ENCODE measurements at places on chromosomes 6 and 20.
A peak's percentile ranks its signal among the peaks of the same experiment; 100 is the strongest.

DNA sequence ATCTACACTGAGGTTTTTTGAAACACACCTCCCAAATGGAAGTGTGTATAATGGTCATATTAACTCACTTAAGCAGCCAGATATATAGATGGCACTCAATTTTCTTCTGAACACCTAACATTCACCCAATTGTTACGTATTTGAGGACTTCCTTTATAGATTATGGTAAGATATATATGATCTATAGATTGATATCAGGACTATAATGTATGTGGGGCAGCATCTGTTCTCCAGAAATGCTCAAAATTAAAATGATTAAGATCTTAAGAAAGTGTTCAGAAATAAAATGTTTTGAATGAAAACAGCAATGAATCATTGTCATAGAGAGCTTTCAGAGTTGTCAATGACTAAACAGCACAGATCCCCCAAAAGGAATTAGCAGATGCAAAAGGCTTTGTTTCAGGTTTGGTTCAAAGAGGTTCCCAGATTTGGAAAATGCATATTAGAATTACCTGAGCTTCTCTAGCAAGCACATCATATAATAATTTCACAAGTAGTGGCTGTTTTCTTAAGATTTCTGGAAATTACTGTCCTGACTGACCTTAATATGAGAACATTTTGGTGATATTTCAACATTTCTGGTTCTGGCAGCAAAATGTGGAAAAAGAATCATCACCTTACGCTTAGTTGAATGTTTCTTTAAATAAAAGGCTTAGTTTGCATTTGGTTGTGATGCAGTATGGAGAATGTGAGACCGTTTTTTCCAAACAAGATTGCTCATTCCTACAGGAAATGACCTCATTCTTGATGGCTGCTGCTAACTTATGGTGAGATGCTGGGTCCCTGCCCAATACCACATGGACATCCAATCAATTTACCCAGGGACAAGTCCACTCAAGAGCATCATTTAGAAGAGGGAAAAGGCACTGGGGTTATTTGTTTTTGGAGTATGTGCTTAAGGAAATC is 31.5 kb downstream of the TRAF3IP2 start:
- no peak for DNase-seq

DNA sequence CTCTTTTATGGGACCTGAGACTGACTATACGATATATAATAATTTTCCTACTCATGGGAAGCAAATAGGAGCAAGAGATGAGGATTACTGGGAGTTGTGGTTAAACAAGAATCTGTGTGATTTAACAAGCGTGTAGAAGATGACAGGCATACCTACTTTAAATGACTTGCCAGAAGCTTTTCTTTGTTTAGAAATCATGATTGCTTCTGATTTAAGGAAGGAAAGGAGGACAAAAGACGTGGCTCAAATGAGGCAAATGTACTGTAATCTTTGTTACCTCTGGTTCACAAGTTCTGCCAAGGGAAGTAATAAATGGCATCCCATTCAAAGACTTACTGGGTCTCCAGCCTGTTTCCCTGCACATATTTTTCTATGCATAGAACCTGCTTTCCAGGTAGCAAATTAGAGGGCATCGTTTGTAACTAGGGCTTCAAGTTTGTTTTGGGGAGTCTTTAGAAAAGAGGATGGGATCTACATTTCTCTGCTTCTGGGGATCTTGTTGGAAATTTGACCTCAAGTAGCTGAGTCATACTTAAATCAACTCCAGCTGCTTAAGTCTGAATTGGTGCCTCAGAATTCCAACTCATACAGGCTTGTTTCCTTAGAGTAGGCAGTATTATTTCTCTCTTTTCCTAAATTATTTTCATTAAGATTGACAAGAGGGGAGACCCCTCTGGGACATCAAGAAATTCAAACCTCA is 2.9 kb upstream of the TRMT11 start:
- peak; percentile 35 for DNase-seq

DNA sequence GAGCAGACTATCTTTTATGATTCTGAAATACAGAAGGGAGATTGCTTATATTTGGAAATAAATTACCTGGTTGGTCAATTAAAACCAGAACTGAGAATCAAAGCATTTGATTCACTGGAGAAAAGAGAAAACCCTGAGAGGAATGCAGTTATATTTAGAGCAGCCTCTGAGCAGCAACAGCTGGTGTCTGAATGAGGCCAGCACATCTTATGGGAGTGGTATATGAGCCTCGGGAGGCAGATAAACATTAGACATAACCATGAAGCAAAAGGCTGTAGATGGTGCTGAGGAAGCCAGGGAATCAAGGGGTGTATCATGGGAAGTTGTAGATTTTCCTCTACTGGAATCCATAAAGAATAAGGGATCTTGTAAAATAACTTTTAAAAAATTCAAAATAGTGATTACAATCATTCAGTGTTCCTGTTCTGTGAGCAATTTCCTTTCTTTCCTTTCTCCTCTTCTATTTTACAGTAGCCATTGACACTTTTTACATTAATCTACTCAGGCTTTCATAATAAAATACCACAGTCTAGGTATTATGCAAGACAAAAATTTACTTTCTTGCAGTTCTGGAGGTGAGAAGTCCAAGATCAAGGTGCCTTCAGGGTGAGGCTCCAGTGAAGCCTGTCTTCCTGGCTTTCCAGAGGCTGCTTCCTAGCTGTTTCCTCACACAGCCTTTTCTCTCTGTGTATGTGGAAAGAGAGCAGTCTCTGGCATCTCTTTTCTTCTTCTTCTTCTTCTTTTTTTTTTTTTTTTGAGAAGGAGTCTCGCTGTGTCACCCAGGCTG is 32.8 kb upstream of the ENPP5 start:
- DNase-seq: no peak

- no peak for DNase-seq
These were observed 47.0 kb downstream of the MYH7B start for GRCh38 chr20:35002426-35003210.

- DNase-seq: no peak
These were observed 179.5 kb downstream of the CDH26 start for GRCh38 chr20:60137657-60138245.

GRCh38 chr20:23082846-23083552 is 3.1 kb downstream of the CD93 start:
- no peak for DNase-seq

GRCh38 chr6:135658916-135659315 is 161.4 kb upstream of the AHI1 start:
- DNase-seq: no peak

DNA sequence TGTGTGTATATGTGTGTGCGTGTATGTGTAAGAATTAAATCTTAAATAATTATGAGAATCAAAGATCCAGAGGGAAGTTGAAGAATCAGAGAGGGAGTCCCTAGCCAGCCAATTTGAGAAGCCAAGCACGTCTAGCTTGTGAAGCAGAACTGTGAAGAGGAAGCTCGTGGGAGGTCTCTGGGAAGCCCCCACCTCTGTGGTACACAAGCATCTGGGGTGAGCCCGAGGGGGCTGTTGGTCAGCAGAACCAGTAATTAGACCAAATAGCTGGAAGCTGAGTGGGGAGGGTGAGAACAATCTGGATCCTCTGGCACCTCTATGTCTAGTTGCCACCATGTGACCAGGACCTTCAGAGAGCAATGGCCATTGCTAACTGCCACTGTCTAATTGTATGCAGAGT is 310.0 kb upstream of the PRND start:
- no peak for DNase-seq

DNA sequence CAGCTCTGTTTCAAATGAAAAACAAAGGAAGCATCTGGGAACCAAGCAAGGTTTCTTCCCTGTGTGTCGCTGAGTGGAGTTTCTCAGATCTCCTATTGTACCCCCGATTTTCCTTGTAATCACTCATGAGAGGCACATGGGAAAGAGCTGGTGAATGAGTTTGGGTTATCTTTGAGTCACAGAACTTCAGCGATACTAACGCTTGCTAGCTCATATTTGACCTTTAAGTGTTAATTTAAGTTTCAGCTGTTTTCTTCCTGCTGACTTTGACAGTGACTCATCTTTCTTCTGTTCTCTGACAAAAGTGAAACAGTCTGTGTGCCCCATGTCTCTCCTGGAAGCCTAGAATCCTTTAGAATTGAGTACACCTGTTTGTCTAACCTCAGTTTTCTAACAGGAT is 261.1 kb upstream of the RGS17 start:
- no peak for DNase-seq

DNA sequence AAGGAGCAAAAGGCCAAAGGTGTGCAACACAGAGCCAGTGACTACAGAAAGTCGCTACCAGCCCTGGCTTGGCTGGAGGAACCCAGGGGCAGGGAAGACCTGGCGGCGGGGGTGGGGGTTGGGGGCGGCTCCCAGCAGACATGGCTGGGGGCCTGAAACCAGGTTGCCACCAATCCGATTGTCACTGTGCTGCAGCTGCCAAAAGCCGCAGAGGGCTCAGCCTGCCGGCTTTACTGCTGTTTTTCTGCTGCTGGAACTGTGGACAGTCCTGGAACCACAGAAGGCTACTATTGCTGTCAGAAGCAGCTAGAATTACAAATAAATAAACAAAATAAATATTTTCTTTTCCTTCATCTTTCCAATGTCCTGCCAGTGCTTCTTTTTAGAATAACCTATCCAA is 25.7 kb upstream of the OGFRL1 start:
- DNase-seq: no peak

- no peak for DNase-seq
These were observed 128.0 kb downstream of the RIN2 start for GRCh38 chr20:19885939-19886660.

DNA sequence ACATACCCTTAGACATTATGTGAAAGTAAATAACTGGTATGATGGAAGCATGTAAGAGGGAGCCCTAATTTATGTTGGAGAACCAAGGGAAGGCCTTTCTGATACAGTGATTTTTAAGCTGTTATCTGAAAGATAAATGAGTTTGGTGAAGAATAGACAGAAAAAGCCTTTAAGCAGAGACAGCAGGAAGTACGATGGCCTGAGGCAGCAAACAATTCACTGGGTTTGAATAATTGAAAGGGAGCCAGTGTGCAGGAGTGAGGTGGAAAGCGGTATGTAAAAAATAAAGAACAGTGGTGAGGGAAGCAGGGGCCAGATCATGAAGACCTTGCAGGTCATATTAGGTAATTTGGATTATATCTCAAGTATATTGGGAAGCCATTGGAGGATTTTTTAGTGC is 4.1 kb upstream of the RAB23 start:
- peak; percentile 61 for DNase-seq

GRCh38 chr6:20447157-20447556 is 45.5 kb downstream of the E2F3 start:
- DNase-seq: no peak

GRCh38 chr6:74967821-74968220 is 238.0 kb downstream of the COL12A1 start:
- DNase-seq: no peak
